ENCODE measurements at places on chromosomes 4 and X.

GRCh38 chr4:138772366-138772765, 243.2 kb upstream of the NOCT start:
- DNase-seq = no peak

DNA sequence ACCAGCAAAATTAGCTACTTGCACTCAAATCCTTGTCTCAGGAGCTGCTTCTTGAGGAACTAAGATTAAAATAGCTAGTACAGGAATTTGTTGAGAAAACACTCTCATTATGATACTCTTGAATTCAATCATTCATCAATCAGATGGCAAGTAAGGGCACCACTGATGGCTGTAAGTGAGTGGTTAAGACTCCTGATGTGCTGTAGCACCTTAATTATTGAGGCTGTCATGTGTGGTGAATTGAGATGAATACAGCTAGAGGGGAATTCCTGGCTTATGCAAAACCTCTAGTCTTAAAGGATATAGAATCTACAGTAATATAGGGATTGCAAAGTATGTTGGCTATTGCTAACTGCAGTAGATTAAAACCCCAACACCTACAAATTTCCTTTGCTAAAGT, 509.1 kb downstream of the IQCM start:
- no peak for DNase-seq

DNA sequence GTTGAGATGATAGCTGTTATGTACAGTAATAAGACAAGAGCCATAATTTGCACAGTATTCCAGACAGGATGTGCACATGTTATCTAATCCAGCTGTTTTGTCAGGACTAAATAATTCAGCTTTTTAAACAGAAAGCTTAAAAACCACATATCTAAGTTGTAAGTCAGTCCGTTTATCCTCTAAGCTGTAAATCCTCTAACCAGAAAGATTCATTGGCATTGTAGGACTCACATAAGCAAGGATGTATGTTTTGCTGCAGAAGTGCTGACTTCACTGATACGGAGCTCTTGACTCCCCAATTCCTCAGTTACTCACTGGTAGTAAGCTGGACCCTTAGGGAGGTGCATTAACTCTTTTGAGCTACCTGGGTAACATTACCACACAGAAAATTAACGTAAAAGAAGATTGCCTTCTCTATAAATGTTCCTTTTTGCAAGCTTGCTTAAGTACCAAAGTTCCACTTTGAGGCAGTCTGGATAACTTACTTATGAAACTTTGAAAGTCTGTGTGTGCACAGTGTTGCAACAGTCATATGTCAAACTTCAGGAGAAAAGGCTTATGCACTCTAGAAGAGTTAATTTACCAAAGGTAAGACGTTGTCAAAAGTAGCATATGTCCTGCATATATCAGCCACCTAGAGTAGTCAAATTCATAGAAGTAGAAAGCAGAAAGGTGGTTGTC, 58.3 kb upstream of the MAGEB2 start:
- no peak for DNase-seq

DNA sequence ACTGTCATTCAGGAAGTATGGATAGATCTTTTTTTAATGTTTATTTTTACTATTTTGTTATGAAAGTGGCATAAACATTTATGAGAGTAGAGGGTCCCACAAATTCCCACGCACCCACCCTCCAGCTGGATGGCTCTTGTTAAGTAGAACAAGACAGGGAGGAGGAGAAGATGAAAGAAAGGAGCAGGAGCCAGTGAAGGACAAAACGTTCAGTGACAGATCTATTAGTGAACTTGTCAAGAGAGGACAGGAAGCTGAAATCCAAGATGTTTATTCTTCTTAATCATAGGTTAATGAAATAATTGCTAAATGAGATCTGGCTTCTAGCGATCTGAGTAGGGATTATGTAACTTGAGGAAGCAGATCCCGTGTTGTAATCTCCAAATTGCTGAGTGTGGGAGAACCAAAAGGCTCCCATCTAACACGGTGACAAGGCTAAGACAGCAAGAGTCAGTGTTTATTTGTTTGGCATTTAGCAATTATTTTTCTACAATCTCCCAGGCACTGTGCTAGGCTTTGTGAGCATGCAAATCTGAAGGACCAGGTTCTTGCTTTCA, 162.5 kb downstream of the SHROOM3 start:
- DNase-seq = no peak

- DNase-seq = no peak
Measured at GRCh38 chr4:3035674-3036073, 38.7 kb downstream of the HTT-AS start.

GRCh38 chr4:169571435-169571834, 40.9 kb downstream of the NEK1 start:
- DNase-seq = no peak

- peak; percentile 73 for DNase-seq
Measured at GRCh38 chr4:2497931-2498330, 29.0 kb downstream of the RNF4 start.

GRCh38 chrX:132766452-132766851, 192.0 kb downstream of the HS6ST2 start:
- no peak for DNase-seq

GRCh38 chr4:40212674-40213527, 16.1 kb downstream of the RHOH start:
- no peak for DNase-seq

DNA sequence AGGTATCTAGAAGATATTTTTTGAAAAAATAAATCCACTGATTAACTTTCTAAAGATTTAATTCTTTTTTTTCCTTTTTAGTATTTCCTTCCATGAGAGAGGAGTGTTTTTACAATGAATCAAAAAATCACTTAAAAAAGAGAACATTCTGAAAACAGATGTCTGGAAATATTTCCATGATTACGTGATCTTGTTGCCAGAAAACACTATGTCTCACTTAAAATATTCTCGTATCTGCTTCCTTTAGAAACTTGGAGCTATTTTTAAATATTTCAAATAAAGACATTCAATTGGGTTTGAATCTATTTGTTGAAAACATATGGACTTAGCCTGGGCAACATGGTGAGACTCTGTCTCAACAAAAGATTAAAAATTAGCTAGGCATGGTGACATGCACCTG, 232.8 kb upstream of the RASGEF1B start:
- no peak for DNase-seq

- no peak for DNase-seq
Measured at GRCh38 chrX:148540671-148541583, 40.5 kb downstream of the AFF2 start.

DNA sequence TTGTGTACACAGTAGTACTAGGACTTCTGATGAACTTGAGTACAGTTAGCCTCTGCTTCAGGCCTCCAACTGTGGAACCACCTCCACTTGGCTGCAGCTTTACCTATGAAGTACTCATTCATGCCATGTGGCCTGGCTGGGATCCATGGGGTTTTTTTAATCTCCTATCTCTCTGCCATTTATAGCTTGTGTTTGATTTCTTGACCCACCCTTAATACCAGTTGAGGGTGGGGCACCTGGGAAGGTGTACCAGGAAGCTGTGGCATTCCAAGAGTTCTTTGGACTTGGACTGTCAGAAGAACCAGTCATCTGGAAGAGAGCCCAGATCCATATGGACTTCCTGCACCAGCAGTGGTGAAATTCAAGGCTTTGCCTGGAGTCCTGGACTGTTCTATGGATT, 230.1 kb downstream of the SHROOM3 start:
- no peak for DNase-seq

- DNase-seq = peak; percentile 81
Measured at GRCh38 chrX:19566359-19567222, 51.3 kb upstream of the MAP3K15 start.

DNA sequence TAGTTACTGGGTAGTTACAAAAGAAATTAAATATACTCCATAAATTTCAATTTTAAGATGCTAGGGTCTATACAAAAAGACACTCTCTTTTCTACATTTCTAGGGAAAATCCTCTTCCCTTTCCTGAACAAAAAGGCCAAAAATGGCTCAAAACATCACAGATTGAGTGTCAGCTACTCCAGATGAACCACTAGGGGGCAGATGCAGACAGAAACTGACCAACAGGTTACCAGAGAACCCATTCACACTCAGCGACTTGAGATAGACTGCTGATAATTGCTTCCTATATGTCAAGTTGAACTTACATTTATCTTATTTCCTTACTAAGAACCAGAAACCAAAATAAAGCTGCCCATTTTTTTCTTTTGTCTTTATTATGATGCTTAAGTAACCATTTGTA, 83.4 kb upstream of the MID1IP1 start:
- no peak for DNase-seq

DNA sequence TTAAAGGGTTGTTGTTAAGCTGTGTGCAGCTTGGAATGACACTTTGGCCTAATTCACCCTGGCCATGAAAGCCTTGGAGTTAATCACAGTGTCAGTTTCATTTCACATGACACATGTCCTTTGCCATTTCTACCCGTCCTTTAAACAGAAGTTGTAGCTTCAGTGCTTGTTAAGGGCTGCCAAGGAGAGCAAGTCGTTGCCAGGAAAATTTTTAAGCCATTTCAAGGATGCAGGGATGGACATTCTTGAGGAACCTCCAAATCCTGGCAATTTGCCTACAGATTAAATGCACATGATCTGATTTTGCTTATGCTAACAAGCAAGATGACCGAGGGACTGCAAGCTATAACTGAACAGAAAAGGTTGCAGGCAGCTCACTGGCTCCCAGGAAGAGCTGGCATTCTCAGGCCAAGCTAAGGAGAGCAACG, 40.5 kb downstream of the SETD7 start:
- DNase-seq = no peak

DNA sequence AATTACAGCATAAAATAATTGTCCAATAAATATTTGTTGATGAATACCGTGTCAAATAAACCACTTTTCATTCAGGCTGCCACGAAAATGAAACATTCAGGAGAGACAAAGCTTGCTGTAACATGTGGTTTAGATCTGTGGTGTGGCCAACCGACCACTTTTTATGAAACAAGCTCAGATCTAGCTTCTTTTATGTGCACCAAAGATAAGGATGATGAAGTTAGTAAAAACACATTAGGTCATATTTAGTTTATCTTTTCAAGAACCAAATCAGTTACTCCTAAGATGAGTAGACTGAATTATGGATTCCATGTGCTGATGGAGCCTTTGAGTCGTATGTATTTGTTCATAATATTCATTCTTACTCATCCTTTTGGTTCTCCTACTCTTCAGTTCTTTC, 35.8 kb downstream of the STOX2 start:
- DNase-seq = no peak

DNA sequence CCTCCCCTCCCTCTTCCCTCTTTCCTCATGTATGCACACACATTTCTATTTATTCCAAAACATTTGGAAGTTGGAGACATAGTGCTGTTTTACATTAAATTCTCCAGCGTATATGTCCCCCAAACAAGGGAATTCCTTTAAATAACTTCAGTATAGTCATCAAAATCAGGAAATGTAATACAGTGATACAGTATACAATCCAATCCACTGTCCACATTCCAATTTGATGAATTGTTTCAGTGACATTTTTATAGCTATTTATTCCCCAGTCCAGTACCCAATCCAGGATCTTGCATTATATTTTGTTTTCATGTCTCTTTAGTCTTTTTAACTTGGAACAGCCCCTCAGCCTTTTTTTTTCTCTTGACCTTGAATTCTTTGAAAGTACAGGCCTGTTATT, 233.0 kb downstream of the DKK2 start:
- DNase-seq = no peak

DNA sequence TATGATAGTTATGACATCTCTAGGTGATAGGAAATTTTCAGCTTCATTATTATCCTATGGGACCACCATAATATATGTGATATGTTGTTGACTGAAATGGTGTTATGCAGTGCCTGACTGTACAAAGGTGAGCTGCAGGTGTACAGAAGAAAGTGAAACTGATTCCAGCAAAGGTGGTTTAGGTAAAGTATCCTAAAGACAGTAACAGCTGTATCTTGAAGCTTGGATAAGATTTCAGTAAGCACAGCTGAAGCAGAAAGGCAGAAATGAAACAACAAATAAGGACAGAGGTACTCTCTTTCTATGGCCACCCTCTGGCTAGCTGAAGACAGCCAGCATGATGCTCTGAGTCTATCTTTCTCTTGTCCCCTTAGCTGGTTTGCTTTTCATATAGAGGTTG, 30.0 kb upstream of the PGK1 start:
- no peak for DNase-seq

DNA sequence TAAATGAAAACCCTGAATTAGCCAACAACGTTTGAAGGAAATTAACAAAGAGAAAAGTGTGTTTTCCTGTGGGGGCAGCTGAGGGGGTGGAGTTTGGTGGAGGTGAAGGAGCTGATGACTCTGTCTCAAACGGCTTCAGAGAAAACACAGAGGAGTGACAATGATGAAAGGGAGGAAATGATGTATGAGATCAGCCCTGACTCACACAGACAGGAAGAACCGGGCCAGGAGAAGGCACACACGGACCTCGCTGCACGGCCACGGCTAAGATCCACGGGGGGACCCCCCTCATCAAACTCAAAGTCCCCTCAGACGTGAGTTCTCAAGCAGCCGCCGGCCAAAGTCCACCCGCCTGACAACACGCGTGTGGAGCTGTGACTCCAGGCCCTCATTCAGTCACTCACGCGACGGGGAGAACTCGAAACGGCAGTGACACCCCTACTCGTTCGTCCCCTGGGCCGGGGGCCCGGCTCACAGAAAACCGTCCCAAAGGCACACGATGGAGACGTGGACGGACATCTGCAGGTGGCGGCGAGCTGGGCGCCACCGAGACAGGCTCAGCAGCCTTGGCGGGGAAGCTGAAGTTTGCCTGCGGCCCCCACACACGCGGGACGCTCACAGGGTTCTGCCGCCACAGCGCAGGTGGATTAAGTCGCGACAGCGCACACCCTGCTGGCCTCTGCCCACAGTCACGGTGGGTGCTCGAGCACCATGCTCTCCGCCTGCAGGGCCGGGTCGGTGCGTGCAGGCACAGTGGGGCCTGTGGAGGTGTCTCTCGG, 28.8 kb downstream of the PPP2R3B start:
- DNase-seq = no peak

GRCh38 chrX:24014388-24015018, 12.5 kb downstream of the KLHL15 start:
- no peak for DNase-seq

- DNase-seq = no peak
Measured at GRCh38 chr4:189822326-189822725, 118.3 kb upstream of the FRG1 start.

DNA sequence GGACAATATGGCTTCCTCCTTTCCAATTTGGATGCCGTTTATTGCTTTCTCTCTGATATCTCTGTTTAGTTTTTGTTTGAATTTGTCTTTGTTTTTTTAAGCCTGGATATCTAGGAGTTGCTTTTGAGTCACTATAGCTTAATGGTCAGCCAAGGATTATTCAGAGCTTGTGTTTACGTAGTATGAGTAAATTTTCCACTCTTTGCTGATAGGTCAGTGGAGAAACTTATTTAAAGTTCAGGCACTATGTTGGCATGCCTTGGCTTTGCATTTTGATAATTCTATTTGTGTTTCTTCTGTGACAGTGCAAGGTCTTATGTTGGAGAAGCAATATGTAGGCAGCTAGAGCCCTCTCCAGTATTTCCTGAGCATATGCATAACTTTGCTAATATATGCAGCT, 315.2 kb downstream of the GRID2 start:
- no peak for DNase-seq

GRCh38 chrX:49192722-49193328, 6.7 kb upstream of the PRICKLE3 start:
- DNase-seq = no peak

GRCh38 chr4:89586864-89587263, 250.1 kb downstream of the SNCA start:
- no peak for DNase-seq

Measured in SIG-M5 (cell line).